ENCODE measurements at places on chromosomes 7 and 10.

DNA sequence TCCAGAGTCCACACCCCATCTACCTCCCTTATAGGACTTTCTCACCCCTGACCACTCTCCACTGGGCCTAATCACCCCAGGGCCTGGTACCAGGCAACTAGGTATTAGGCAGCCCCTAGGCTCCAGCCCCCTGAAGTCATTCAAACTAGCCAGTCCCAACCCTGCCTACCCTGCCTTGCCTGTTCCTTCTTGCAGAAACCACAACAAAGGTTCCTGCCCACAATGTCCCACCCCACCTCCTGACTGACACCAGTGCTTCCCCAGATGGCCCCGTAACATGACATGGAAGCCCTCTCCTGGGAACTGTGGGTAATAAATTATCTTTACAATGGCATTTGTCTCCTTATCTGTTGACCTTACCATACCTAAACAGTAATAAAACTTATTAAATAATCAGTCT is 100.6 kb upstream of the PDE1C start:
- no peak for DNase-seq

GRCh38 chr10:21500578-21500910 is 24.9 kb downstream of the SKIDA1 start:
- no peak for DNase-seq

DNA sequence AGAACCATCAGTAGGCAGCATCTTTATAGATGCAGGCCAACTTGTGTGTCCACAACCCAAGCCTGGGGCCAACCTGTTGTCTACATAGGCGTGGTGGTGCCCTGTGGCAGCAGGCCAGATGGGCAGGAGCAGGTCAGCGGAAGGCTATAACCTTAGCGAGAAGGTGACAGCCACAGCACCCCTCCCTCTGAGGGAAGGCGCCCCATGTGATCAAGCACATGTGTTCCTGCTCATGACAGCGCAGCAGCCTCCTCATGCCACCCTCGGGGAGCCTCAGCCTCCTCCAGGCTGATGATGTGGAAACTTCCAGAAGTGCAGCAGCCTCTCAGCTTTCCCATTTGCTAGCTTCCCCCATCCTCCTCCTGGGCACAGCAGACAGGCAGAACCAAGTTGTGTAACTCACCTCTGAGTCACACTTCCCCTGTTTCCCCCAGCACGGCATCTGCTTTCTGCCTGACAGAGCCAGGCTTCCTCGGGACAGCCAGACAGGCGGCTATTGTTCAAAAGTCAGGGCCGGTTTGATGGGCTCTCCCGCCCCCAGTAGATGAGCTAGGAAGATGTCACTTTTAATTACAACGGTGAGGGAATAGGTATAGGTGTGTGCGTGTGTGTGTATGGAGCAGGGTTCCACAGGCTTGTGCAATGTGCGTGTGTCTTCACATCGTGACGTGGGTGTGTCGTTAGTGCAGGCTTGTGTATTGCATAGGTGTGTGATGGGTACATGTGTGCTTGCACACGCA is 312.0 kb upstream of the ZMIZ1 start:
- DNase-seq, result no peak

DNA sequence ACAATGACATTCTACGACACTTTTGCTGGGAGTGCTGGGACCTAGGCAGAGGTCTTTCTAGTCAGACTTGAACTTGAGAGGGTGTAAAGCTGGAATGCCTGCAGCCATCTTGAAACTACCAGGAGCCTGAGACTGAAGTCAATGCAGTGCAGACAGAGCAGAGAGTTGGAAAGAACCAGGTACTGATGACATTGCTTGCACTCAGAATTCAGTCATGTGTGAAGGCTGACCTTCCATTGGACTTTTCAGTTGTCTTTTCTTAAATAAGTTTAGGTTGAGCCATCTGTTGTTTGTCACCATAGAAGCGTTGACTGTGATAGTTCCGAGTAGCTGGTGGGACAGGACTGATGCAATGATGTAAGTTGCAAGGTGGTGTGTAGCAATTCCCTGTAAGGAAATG is 3.1 kb upstream of the PLPP4 start:
- no peak for DNase-seq

DNA sequence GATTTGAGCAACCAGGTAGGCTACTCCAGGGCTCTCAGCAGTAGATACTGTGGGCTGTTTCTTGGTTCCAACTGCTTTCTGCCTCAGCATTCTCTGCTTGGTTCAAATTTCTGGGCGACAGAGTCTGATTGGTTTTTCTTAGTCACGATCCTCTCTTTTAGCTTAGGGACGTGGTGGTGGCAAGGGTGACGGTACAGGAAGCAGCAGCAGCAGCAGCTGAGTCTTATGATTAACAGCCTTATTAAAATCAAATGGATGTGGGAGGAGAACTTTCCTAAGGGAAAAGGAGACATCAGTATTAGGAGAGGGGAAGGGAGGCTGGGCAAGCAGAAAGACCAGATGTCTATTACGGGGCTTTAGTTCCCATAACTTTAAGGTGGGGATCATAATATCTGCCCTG is 156.5 kb upstream of the PLPP4 start:
- DNase-seq, result no peak

DNA sequence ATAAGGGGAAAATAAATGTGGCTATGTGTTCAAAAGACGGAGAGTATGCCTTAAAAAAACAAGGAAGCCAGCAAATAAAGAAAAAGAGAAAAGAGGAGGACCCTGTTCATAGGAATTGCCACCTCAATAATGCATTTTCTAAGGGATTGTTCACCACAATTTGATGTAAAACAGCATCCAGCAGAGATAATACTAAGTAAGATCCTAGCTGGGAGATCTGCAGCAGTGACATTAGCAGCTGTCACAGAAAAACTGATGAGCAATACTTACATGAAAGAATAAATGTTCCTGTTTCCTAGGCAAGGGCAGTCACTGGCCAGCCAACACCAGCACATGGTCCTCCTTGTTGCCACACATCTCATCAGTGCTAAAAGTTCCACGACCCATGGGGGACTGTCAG is 391.5 kb downstream of the SORCS1 start:
- DNase-seq, result no peak

DNA sequence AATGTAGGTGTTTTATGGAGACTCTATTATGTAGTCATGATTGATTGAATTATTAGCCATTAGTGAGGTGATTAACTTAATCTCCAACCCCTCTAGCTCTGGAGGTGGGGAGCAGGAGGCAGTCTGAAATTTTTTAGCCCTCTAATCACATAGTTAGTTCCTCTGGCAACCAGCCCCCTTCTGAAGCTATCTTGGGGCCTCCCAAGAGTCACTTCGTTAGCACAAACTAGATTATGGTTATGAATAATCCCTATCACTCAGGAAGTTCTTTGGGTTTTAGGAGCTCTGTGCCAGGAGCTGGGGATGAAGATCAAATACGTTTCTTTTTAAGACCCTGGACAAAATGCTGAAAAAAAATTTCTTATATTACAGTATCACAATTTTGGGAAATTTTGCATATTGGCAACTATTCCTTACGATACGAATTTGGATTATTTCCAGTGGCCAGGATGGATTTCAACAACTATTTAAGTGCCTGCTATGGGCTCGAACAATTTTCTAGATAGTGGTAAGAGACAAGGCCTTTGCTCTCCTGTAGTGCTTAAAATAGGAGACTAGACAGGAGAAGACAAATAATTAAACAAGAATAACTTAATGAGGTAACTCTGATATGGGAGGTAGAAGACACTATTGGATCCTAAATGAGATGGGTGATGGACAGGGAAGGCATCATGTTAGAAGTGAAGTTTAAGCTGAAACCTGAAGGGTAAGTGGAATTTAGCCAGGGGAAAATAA is 52.9 kb downstream of the BTAF1 start:
- no peak for DNase-seq

- DNase-seq, result no peak
Measured at GRCh38 chr10:124180947-124181549, 87.7 kb upstream of the CHST15 start.

DNA sequence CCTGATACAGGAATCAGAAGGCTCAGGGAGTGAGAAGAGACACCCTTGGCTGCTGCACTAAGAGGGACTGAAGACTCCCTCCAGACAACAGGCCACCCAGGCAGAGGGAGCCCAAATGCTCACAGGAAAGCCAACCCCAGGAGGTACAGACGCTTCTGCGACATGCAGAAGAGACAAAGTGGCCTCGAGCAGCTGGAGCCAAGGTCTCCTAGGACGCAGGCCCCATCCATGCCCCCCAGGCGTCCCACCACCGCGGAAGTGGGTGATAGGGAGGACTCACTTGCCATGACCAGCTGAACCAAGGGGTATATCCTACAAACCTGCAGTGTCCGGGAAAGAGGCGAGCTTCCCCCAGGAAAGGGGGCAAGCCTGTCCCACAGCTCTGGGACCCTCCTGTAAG is 56.9 kb downstream of the CTBP2 start:
- no peak for DNase-seq

GRCh38 chr7:132636581-132636980 is 60.3 kb upstream of the PLXNA4 start:
- DNase-seq, result no peak

DNA sequence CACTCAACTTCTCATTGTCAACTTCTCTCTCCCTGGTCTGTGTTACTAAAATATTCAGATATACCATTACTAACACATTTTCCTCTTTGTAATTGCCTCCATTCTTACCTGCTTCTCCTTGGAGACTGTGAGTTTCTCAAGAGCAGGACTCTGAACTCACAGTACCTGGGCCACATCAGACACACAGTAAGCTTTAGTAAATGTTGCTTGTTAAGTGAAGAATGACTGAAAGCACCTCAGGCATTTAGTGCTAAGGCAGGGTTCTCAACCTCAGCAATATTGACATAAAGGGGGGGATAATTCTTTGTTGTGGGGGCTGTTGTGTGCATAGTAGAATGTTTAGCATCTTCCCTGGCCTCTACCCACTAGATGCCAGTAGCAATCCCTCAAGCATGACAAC is 72.0 kb upstream of the RAB11FIP2 start:
- no peak for DNase-seq

DNA sequence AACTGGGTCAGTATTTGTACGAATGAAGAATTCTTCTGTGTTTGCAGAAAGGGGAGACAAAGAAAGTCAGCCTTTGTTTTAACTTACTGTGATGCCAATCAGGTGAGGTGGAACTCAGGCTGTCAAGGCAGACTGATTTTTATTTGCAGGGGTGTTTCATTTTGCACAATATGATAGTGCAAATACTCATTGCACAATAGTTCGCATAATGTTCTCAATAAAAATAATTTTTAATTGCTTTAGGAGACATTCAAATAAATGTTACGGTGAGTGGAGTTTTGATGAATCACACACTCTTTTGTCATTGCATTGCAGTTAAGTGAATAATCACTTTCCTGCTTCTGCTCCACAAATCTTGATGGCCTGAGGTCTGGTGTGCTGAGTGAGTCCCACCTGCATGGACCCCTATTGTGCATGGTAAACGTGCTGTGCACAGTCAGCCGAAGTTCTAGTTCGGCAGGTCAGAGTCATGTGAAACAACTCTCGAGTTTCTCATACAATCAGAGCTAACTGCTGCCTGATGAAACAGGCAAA is 141.3 kb upstream of the FZD8 start:
- no peak for DNase-seq

GRCh38 chr10:72539137-72539536 is 86.7 kb downstream of the MICU1 start:
- no peak for DNase-seq

DNA sequence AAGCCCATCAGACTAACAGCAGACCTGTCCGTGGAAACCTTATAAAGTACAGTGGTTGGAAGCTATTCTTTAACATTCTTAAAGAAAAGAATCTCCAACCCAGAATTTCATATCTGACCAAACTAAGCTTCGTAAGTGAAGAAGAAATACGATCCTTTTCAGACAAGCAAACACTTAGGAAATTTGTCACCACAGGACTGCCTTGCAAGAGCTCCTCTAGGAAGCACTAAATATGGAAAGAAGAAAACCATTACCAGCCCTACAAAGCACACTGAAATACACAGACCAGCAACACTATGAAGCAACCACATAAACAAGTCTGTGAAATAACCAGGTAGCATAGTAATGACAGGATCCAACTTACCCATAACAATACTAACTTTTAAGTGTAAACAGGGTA is 177.7 kb upstream of the PRSS1 start:
- DNase-seq, result no peak

DNA sequence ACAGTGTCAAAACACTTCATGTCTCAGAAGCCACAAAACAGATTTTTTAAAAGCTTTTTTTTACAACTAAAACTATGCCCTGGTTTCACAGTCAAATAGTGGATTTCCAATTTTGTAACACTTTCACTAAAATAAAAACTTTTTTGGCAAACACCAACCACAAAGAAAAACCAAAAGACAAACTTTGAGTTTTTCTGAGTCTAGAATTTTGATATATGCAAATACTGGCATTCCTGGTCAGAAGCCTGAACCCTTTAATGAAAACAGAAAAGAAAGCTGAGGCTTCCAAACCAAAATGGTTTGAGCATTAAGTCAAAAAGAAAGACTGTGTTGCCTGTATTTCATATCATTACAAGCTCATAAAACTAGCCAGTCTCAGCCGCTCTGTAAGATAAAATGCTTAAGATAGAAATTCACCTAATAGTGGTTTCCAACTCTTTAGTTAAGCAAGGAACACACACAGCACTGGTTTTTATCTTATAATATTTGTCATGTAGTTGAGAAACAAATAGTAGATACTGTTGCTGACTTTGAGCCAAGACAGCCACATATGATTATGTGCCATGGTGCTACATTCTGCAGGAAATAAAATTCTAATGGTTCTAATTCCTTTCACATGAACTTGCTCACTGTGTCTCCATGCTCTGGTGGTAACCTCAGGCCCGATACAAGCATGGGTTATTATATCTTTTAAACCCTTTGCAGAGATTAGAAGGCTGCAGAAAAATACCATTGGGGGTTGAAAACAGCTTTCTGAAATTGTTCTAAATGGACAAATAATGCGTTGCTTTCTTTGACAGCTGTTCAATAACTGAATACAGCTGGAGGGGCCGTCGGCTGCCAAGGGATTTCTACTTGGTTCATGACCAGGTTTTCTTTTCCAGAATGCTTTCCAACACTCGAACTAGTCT is 49.4 kb downstream of the FAM171A1 start:
- DNase-seq, result no peak

DNA sequence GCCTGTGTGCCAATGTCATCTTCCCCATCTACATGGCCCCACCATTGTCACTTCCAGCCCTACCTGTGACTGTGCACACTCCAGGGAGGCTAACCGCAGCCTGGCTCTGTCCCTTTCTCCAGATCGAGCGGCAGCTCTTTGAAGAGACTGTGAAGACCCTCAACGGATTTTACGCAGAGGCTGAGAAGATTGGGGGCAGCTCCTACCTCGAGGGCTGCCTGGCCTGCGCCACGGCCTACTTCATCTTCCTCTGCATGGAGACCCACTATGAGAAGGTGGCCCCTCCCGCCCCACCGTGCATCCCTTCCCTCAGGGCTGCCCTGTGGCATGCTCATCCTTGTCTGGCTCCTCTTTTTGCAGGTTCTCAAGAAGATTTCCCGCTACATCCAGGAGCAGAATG is 14.2 kb downstream of the GOLGA7B start:
- DNase-seq, result no peak

- no peak for DNase-seq
Measured at GRCh38 chr10:52099026-52099600, 215.0 kb upstream of the DKK1 start.
